ENCODE measurements at places on chromosomes 12 and 14. TPM values are rescaled to one million over a fixed set of nuclear protein-coding genes. Genes with fewer than 3 reads are reported as not detected.

- no peak for DNase-seq
- peaks cover 22% of the 10 kb centered on the region for H3K36me3 ChIP-seq
- no peaks in the 10 kb centered on the region for H3K27me3 ChIP-seq
- peaks cover 10% of the 10 kb centered on the region for H3K4me1 ChIP-seq
- H3K27ac ChIP-seq = no peak overlapping the region
These were observed 6.9 kb downstream of the CDCA4 start for GRCh38 chr14:105014032-105014431.

DNA sequence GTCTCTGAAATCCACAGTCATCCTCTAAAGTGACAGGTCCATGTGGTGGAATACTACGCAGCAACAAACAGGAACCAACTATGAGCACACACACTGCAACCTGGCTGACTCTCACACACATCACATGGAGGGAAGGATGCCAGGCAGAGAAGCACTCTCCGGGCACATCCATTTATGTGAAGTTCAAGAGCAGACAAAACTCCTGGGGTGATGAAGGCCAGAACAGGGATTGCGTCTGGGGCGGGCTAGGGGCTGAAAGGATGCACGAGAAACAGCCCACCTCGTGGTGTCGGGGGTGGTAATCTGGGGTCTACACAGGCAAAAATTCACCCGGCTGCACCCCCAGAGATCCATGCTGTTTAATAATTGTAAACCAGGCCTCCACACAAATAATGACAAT lies 100.2 kb downstream of the DICER1 start:
- H3K27ac ChIP-seq = no peak overlapping the region
- H3K36me3 ChIP-seq = no peaks in the 10 kb centered on the region
- H3K4me1 ChIP-seq = no peaks in the 10 kb centered on the region
- no peak for DNase-seq
- no peak overlapping the region for H3K4me3 ChIP-seq

- DNase-seq = no peak
- no peak overlapping the region for H3K4me3 ChIP-seq
- H3K36me3 ChIP-seq = no peaks in the 10 kb centered on the region
- H3K27me3 ChIP-seq = no peaks in the 10 kb centered on the region
These were observed 31.6 kb upstream of the MYBPC1 start for GRCh38 chr12:101563212-101563611.

DNA sequence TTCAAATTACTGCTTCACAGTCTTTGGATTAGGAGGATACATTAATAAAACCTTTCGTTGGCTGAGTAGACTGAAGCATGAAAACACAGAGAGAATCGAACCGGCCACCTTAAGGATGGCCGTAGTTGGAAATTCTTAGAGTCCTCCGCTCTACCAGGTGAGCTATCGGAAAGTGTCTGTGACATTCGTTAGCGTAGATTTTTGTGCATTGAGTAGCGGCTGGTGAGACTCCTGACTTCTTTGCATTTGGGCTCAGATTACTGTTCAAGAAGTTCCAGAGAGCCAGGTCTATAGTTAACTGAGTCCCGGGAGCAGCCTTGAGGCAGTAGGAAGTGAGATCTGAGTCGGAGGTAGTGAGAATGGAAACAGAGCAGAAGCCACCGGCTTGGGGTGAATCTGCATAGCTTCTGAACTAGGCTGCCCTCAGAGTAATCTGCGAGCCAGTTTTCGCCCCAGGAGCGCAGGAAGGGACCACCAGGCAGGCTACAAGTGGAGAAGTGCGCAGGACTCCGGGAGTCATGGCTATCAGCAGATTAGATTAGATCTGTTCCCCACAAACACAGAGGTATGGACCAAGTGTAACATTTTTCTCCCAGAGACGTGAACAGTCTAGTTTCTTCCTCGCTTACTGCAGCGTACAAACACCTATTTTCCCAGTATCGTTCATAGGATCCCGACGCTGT lies 11.0 kb downstream of the OR6S1 start:
- peaks cover 77% of the 10 kb centered on the region for H3K27me3 ChIP-seq
- DNase-seq = no peak
- no peaks in the 10 kb centered on the region for H3K36me3 ChIP-seq
- H3K4me1 ChIP-seq = no peaks in the 10 kb centered on the region
- no peak overlapping the region for H3K27ac ChIP-seq

DNA sequence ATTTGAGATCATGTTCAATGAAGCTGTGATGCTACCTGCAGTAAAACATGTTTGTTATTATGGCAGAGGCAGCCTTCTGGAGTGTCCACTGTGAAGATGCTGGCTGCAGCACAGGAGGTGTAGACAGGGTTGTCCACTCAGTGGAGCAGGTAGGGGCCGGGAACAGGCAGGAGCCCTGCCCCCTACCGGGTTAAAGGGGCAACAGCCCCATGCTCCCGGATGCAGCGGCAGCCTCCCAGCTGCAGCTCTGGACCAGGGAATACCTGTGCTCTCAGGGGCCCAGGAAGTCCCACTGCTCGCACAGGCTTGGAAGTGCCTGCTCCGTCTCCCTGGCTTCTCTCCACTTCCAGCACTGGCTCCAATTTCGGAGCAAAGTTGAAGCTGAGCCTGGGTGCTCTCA lies 401.6 kb downstream of the FOXG1 start:
- no peaks in the 10 kb centered on the region for H3K4me1 ChIP-seq
- no peaks in the 10 kb centered on the region for H3K27me3 ChIP-seq
- H3K27ac ChIP-seq = no peak overlapping the region

DNA sequence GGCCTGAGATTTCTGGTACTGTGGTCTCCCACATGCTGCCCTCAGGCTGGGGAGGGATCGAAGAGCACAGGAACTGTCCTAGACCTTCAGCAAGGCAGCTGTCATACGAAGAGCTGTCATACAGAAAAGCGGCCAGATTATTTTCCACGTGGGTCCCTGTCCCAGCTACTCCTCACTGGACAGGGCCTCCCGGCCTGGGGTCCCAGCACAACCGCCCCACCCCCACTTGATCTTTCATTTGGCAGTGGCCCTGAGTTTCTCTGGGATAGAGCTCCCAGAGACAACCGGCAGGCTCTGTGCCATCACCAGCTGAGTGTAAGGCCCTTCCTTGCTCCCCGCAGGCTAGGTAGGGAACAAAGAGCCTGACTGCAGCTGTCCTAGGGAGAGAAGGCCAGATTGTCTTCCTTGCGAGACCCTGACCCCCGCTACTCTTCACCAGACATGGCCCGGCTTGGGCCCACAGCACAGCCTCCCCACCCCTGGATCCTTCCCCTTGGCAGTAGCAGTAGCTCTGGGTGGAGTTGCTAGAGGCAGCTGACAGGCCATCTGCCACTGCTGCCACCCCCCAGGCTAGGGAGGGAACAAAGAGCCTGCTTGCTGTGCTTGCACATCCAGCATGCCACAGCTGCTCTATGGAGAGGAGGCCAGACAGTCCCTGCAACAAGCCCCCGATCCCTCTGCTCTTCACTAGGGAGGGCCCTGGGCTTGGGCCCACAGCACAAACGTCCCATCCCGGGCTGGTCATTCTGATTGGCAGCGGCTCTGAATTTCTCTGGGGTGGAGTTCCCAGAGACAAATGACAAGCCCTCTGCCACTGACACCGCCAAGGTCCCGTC lies 3.1 kb upstream of the OR4N2 start:
- H3K4me3 ChIP-seq = no peak overlapping the region
- H3K27ac ChIP-seq = no peak overlapping the region
- H3K36me3 ChIP-seq = no peaks in the 10 kb centered on the region
- no peaks in the 10 kb centered on the region for H3K4me1 ChIP-seq
- no peaks in the 10 kb centered on the region for H3K27me3 ChIP-seq

- no peaks in the 10 kb centered on the region for H3K27me3 ChIP-seq
- no peak overlapping the region for H3K4me3 ChIP-seq
- H3K4me1 ChIP-seq = no peaks in the 10 kb centered on the region
- no peaks in the 10 kb centered on the region for H3K36me3 ChIP-seq
- peak; percentile 67 for DNase-seq
These were observed 9.4 kb upstream of the WNT5B start for GRCh38 chr12:1619587-1619986.

DNA sequence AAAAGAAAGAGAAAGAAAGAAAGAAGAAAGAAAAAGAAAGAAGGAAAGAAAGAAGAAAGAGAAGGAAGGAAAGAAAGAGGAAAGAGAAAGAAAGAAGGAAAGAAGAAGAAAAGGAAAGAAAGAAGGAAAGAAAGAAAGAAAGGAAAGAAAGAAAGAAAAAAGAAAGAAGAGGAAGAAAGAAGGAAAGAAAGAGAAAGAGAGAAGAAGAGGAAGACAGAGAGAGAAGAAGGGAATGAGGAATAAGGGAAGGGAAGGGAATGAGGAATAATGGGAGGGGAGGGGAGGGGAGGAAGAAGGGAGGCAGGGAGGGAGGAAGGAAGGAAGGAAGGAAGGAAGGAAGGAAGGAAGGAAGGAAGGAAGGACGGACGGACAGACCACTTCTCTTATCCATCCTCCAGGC lies 246.9 kb downstream of the ADAMTS20 start:
- H3K27ac ChIP-seq = no peak overlapping the region
- no peaks in the 10 kb centered on the region for H3K36me3 ChIP-seq
- no peaks in the 10 kb centered on the region for H3K27me3 ChIP-seq
- no peaks in the 10 kb centered on the region for H3K4me1 ChIP-seq
- no peak for DNase-seq

- no peak for DNase-seq
- H3K27ac ChIP-seq = no peak overlapping the region
- H3K4me3 ChIP-seq = no peak overlapping the region
- H3K27me3 ChIP-seq = no peaks in the 10 kb centered on the region
- no peaks in the 10 kb centered on the region for H3K36me3 ChIP-seq
These were observed 95.0 kb upstream of the OTX2 start for GRCh38 chr14:56905282-56905681.

DNA sequence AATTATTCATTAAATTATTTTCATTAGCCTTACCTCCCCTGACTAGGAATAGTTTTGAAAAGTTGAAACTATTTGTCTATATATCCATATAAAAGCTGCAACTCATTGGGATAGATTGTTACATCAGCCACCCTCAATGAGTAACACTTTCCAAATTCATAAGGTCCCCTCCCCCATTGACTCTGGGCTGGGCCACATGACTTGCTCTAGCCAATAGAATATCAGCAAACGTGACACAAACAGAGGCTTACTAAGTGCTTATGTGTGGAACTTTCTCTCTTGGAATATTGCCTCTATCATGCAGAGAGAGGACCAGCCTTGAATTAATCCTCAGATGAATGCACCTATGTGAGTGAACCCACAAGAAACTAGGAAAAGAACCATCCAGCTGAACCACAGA lies 213.7 kb downstream of the CCDC59 start:
- no peak for DNase-seq
- H3K27ac ChIP-seq = no peak overlapping the region
- no peaks in the 10 kb centered on the region for H3K27me3 ChIP-seq
- H3K36me3 ChIP-seq = no peaks in the 10 kb centered on the region
- H3K4me3 ChIP-seq = no peak overlapping the region

DNA sequence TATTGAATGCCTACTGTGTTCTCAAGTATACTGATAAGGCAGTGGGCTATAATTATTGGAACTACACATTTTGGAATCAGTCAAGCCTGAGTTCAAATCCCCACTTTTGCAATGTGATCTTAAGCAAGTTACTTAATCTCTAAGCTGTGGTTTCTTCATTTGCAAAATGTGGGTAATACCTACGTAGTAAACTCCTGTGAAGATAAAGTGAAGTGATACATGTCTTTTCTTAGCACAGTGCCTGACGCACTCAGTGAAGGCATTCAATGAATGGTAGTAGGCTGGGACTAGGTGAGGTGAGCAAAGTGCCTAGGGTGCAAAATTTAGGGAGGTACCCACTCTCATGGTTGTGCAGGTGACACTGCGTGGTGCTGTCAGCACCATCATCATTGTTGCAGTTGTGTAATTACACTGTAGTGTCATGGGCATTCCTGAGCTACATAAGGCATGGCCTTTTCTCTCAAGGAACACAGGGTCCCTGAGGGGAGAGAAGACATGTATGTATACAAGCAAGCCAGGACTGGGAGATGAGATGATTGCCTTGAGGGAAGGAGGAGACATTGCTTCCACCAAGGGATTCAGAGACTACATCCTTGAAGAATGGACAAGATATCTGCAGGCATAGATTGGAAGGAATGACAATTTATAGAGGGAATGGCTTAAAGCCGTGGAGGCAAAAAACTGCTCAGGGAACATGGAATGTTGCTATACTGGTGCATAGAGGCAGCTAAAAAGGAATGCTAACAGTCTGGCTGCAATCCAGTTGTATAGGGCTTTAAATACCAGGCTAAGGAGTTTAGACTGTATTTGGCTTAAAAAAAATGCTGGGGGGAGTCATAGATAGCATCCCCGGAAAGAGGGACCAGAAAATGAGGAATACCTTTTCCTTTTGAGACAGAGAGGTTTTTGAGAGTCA lies 129.2 kb upstream of the ARHGAP5 start:
- H3K36me3 ChIP-seq = no peaks in the 10 kb centered on the region
- no peak for DNase-seq
- no peaks in the 10 kb centered on the region for H3K27me3 ChIP-seq

DNA sequence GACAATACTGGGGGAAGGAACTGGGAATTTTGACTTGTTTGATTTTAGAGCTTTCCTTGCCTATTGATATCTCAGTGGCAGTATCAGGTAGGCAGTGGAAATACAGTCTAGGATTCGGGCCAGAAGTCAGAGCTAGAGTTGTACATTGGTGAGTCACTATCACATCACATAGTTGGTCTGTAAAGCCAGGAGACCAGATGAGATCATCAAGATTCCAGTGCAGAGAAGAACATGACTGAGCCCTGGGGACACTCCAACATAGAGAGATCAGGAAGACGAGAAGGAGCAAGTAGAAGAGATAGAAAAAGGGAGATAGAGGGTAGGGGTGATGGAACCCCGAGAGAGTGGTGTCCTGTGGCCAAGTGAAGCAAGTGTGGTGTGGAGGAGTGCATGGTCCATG lies 46.6 kb upstream of the NR1H4 start:
- no peaks in the 10 kb centered on the region for H3K36me3 ChIP-seq
- no peak overlapping the region for H3K27ac ChIP-seq
- no peak for DNase-seq
- H3K4me3 ChIP-seq = no peak overlapping the region

GRCh38 chr12:107859367-107859766 lies 84.9 kb downstream of the ASCL4 start:
- no peak overlapping the region for H3K4me3 ChIP-seq
- H3K27ac ChIP-seq = no peak overlapping the region
- H3K36me3 ChIP-seq = no peaks in the 10 kb centered on the region
- DNase-seq = no peak

DNA sequence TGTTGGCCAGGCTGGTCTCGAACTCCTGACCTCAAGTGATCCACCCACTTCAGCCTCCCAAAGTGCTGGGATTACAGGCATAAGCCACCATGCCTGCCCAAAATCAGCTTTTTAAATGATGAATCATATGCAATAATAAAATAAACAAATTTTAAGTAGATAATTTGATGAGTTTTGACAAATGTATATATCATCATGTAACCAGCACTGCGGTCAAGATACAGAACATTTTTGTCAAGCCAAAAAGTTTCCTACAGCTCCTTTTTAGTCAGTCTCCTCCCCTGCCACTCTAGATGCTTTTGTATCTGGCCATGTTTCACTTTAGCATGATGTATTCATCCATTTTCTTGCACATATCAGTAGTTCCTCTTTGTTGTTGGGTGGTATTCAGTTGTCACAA lies 17.2 kb downstream of the FRMD6 start:
- no peak for DNase-seq
- no peaks in the 10 kb centered on the region for H3K27me3 ChIP-seq
- H3K4me3 ChIP-seq = no peak overlapping the region
- no peaks in the 10 kb centered on the region for H3K4me1 ChIP-seq
- H3K36me3 ChIP-seq = no peaks in the 10 kb centered on the region

GRCh38 chr12:49838973-49839633 lies 3.8 kb downstream of the BCDIN3D start:
- H3K4me3 ChIP-seq = no peak overlapping the region
- no peak for DNase-seq
- no peaks in the 10 kb centered on the region for H3K36me3 ChIP-seq

The GRIP1 gene
- 0.88 TPM for total RNA-seq

The OR9K2 gene
- total RNA-seq = not detected

The TAS2R7 gene
- not detected for total RNA-seq

The NPC2 gene
- 135 TPM for total RNA-seq

The IRAK3 gene
- total RNA-seq = 3.0 TPM

The SPIC gene
- total RNA-seq = not detected

The HOXC9 gene
- not detected for total RNA-seq

The NIN gene
- total RNA-seq = 17.9 TPM

All from heart left ventricle (tissue), 16 donors.